ENCODE measurements at places on chromosomes 1 and 21.

DNA sequence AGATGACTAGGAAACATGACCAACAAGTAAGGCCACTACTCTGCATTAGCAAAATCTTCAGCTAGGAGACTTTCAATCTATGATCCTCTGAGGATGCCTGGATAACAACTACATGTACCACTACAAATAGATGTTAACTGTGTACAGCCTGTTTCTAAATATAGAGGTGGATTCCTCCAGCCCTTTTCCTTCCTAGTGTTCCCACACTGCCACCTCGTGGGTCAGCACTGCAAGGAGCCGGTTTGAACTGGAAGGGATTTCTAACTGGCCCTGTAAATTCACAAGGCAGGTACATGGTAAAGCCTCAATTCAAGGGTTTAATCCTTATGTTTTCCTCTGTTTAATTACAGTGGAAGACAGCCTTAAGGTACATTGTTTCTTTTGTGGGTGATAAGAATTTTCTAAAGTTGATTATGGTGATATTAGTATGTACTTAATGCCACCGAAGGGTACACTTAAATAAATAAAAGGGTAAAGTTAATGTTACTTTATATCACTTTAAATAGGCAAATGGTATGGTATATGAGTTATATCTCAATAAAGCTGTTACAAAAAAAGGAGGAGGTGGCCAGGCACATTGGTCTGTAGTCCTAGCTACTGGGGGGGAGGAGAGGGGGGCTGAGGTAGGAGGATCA lies 14.4 kb downstream of the SMYD3 start:
- DNase-seq: no peak

- no peak for DNase-seq
These were observed 46.0 kb downstream of the CEP350 start for GRCh38 chr1:180000575-180000974.

- DNase-seq: no peak
These were observed 27.7 kb downstream of the CHAF1B start for GRCh38 chr21:36412916-36413315.

DNA sequence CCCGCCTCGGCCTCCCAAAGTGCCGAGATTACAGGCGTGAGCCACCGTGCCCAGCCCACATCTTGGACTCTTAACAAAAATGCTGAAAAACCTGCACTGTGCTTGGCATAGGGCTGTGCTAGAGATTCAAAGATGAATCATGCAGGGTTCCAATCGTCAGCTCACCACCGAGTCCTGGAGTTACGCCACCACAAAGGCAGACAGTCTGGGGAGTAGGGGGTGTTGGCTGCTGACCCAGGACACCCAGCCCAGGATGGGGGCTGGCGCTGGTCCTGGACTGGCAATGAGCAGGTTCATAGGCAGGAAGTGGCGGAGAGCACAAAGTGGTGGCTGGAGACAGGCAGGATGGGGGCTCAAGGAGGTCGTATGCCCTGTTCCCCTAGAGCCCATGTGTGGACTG lies 16.0 kb downstream of the PSRC1 start:
- no peak for DNase-seq

- no peak for DNase-seq
These were observed 101.9 kb downstream of the RAVER2 start for GRCh38 chr1:64846573-64847430.

- DNase-seq: no peak
These were observed 152.0 kb downstream of the KAZN start for GRCh38 chr1:14750490-14750889.

- DNase-seq: no peak
These were observed 19.1 kb downstream of the COL24A1 start for GRCh38 chr1:86137436-86137835.

DNA sequence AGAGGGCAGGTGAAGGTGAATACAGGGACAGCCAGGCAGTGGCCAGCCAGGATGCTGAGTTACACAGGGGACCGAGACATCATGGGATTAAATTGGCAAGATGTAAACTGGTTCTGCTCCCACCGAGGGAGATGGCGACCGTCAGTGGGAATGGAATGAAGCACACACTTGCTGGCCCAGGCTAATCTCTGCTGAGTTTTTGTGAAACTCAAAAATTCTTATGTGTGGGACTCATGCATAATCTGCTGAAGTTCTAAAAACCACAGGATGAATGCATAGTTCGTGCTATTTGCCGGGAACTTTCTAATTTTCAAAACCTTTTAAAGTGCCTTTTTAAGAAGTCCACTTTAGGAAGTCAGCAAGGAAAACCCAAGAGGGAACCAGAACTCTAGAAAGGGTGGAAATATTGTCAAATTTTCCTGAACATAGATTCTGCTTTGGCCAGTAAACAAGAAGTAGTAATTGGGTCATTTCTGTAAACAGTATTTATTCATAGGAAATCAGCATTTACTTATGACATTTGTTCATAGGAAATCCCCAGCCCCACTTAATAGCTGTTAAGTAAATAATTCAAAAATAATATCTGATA lies 85.4 kb upstream of the ROR1 start:
- DNase-seq: no peak

DNA sequence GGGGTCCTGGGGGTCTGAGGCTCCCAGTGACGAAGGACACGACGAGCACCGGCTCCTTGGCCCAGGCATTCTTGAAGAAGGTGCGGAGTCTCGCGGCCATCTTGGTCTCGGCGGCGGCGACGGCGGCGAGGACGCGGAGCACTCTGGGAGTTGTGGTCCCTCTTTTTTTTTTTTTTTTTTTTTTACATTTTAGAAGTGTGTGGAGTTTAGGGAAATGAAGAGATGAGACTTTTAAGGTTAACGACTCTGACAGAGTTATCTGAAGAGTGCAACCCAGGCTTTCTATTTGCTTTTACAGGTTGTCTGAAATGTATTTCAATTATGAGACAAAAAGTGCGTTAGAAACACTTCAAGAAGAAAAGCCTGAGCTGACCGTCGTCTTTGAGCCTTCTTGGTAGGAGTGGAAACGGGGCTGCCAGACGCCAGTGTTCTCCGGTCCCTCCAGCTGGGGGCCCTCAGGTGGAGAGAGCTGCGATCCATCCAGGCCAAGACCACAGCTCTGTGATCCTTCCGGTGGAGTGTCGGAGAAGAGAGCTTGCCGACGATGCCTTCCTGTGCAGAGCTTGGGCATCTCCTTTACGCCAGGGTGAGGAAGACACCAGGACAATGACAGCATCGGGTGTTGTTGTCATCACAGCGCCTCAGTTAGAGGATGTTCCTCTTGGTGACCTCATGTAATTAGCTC lies 9.7 kb downstream of the OR2B11 start:
- DNase-seq: no peak

DNA sequence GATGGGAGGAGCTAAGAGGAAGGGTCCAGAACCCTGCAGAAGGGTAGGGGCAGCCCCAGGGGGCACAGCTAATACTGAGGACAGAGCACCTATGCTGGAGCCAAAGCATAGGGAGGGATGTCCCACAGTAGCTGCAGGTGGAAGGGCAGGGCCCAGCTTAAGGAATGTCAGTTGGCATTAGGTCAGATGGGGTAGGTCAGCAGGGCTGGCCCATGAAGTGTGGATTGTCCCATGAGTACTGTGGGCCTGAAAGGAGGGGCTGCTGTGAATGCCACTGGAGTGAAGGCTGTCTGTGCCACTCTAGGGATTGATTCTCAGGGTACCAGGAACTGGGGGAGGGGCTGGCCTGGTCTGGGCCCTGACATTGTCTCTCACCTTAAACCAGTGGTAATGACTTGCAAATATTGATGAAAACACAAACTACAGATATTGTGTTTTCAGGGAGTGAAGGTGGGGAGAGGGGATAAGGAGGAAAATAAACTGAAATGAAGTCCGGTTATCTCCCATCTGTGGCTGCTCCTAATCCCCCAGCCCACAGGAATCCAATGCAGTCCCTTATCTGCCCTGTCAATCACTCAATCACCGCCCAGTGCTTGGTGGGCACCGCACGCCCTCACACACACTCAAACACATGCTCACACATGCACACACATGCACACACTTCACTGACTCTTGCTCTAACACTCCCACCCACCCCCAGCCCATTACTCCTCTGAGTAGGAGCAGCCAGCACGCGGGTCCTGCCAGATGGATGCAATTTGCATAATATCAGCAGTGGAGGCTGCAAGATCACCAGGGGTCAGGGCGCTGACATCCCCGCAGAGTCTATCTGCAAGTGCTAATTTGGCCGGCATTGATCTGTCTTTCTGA lies 27.8 kb downstream of the DMAP1 start:
- no peak for DNase-seq

GRCh38 chr1:248793592-248793991 lies 32.1 kb downstream of the SH3BP5L start:
- no peak for DNase-seq

GRCh38 chr1:53449021-53449420 lies 10.2 kb upstream of the DMRTB1 start:
- no peak for DNase-seq

DNA sequence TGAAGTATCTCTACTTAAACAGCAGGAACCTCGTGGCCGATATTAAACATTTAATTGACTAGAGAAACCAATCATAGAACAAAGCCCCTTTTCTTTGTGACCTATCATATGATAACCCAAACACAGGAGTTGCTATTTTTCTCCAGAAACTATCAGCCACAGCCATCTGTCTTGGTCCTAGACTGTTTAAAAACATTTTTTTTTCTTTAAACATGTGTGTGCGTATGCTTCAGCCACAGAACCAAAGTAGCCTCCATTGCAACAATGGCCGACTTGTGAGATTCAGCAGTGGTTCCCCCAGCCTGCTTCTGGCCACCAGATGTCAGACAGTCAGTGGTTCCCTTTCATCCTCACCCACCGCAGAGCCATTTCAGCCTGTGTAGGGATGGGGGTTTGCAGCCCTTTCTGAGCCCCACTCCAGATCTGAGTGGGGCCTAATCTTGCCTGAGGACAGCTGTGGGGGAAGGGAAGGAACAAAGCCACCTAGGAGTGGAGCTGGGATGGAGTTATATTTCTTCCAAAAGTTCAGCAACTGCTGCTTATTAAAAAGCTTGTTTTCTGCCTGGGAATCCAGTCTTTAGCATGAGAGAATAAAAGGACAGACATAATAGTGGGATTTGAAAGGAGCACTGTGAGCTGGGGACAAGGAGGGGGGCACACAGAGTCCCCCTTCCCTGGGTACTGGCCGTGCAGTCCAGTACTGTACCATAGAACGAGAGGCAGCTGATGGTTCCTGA lies 11.7 kb upstream of the IGSF3 start:
- DNase-seq: no peak

DNA sequence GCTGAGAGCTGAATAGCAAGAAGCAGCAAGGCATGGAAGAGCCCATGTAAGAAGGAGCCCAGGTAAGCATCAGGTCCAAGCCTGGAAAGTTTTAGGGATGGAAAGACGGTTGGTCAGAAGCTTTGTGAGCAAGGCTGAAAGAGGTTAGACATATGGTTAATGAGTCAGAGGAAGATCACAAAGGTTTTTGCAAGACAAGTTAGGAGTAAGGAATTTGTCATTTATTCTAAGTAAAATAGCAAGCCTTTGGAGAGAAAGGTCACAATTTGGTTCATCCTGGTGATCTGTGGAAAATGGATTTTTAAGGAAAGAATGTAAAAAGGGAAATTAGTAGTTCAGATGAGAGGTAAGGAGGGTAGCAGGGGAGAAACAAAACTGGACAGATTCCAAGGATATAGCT lies 106.7 kb downstream of the DPYD start:
- DNase-seq: no peak

DNA sequence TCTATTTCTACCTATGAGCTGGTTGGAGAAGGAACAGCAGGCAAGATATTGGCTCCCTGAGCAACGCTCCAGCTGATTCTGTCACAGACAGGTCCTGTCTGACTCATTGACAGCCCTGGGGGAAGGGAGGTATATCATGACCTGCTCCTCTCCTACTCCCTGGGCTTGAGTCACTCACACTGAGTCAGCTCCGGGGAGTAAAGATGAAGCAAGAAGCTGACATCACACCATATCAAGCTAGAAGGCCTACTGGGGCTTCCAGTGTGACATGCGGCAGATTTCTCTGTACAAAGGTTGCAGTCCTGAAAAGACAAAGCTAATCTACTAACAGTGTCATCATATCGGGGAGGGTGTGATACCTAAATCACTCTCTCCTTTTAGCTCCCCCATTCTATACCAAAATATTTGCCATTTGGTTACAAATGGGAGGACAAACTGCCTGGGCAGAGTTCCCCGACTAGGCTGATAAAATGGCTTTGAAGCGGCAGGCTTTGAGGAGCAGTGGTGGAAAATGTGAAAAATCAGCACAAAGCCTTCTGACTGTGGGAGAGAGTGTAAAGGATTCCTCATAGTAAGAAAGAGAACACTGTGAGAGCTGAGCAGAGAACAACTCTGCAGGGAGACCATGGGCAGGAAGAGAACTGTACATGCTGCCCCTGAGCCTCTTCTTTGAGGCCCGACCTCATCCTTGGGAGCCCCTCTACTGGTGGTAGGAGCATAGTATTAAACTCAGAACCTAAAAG lies 15.5 kb downstream of the PI4KB start:
- peak; percentile 69 for DNase-seq

DNA sequence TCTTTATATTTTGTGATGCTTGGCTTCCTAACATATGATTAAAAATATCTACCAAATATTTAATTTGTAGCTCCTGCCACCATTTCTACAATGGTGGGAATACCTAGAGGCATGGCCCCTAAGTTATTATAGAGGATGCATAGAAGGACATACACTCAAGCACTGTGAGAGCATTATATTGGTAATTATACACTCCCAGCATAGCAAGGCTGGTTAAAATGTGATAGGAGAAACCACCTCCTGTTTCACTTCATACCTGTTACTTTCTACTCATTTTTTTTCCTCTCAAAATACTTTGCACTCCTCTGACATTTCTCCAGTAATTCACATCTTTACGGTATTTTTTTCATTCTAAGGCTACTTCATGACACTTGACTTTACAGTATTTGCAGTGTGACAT lies 92.9 kb downstream of the HS2ST1 start:
- no peak for DNase-seq

- DNase-seq: no peak
These were observed 346.8 kb downstream of the RRAGC start for GRCh38 chr1:38512789-38513188.

GRCh38 chr1:218828125-218828650 lies 345.5 kb upstream of the LYPLAL1 start:
- no peak for DNase-seq

- DNase-seq: no peak
These were observed 15.0 kb upstream of the IKBKE start for GRCh38 chr1:206455289-206455665.

GRCh38 chr1:69123486-69123885 lies 444.2 kb upstream of the LRRC7 start:
- DNase-seq: no peak

DNA sequence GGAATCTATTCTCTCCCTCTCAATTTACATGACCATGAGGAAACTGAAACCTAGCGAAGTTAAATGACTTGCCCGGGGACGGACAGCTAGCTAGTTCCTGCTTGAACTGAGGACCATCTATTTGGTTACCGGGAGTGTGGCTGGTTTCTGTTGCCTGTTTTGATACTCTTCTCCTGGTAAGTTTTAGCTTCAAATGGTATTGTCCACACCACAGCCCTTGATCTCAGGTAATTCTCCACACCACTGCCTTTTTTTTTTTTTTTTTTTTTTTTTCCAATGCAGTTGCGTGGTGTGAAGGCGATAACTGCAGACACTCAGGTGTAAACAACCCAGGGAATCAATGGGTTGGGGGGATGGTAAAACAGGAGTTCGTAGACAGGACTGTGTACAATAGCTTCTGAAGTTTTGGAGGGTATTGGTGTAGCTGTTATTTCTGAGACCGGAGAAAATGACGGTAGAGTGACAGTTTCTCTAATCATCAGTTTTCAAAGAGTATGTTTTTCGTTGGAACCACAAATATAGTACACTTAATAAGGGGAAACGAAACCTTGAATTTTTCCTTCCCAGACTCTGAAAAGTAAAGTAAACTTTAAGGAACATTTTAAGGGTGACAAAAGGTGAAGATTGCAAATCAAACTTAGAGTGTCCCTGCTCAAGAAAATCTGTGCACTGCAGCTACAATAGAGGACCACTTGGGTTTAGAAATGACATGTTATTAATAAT lies 125.3 kb upstream of the CACYBP start:
- no peak for DNase-seq

GRCh38 chr1:83810144-83810543 lies 188.8 kb downstream of the TTLL7 start:
- no peak for DNase-seq
